ENCODE measurements at places on chromosomes 13 and 19.

DNA sequence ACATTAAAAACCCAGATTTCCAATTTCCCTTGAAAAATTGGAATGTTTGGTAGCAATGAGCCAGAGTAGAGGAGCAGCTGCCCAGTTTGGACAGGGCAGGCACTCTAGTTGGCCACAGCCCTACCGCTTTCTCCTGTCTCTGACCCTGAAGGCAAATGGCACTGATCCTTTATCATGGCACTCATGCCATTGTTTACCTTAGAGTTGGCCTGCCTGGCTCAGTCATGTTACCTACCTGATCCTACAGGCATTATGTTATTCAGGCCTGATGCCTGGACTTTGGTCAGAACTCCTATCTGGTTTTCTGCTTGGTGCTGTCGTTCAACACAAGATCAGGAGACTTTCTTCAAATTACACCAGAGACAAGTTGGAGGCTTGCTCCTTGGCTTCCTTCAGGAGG, 24.9 kb upstream of the TDRD3 start:
- no peak for DNase-seq

- DNase-seq: no peak
Observed at GRCh38 chr13:110262508-110263291, 44.3 kb downstream of the COL4A1 start.

GRCh38 chr13:51111997-51112396, 923 bp upstream of the C13orf42 start:
- DNase-seq: no peak

DNA sequence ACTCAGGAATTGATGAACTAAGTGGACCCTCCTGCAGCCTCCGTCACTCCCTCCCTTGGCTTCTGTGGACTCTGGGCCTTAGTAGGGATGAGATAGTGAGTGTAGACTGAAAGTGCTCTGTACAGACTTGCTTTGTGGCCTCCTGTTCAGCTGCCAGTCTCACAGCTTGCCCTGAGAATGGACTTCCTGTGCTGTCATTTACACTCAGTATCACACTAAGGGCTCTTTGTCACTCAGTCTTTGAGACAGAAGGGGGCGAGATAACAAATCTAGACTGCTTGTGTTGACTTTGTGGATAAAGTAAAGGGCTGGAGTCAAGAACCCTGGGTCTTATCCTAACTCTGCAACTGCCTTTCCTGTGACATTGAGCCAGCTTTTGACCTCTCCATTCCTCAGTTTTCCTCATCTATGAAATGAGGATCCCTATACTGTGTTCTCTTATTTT, 21.0 kb upstream of the SPRY2 start:
- peak; percentile 32 for DNase-seq

DNA sequence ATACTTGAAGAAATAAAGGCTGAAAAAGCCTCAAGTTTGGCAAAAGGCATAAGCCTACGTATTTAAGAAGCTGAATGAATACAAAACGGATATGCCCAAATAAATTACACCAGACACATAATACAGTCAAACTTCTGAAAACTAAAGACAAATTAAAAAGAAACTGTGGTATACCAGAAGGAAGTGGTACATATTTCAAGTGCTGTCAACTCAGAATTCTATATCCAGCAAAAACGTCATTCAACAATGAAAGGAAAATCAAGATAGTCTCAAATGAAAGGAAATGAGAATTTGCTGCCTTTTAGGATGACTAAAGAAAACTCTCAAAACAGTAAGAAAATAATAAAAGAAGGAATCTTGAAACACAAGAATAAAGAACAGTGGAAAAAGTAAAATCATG, 69.5 kb downstream of the POLR1D start:
- DNase-seq: no peak

DNA sequence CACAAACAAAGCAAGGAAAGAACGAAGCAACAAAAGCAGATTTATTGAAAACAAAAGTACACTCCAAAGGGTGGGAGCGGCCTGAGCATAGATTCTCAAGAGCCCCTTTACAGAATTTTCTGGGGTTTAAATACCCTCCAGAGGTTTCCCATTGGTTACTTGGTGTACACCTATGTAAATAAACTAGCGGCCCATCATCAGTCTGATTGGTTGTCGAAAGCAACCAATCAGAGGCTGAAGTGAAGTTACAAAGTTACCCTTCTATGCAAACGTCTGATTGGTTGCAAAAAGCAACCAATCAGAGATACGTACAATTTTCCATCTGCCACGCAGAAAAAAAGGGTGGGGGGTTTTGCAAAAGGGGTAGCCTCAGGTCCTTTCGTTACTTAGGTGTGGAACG, 96.3 kb upstream of the UBAC2 start:
- no peak for DNase-seq

GRCh38 chr13:60463787-60464186, 66.8 kb downstream of the TDRD3 start:
- DNase-seq: no peak

GRCh38 chr13:22562116-22562515, 618.7 kb upstream of the SGCG start:
- DNase-seq: no peak

GRCh38 chr13:52903320-52903719, 54.9 kb upstream of the PCDH8 start:
- DNase-seq: no peak

GRCh38 chr13:113305208-113305607, 8.2 kb downstream of the LAMP1 start:
- DNase-seq: no peak

- DNase-seq: no peak
Observed at GRCh38 chr19:7460562-7460966, 28.3 kb downstream of the PEX11G start.

DNA sequence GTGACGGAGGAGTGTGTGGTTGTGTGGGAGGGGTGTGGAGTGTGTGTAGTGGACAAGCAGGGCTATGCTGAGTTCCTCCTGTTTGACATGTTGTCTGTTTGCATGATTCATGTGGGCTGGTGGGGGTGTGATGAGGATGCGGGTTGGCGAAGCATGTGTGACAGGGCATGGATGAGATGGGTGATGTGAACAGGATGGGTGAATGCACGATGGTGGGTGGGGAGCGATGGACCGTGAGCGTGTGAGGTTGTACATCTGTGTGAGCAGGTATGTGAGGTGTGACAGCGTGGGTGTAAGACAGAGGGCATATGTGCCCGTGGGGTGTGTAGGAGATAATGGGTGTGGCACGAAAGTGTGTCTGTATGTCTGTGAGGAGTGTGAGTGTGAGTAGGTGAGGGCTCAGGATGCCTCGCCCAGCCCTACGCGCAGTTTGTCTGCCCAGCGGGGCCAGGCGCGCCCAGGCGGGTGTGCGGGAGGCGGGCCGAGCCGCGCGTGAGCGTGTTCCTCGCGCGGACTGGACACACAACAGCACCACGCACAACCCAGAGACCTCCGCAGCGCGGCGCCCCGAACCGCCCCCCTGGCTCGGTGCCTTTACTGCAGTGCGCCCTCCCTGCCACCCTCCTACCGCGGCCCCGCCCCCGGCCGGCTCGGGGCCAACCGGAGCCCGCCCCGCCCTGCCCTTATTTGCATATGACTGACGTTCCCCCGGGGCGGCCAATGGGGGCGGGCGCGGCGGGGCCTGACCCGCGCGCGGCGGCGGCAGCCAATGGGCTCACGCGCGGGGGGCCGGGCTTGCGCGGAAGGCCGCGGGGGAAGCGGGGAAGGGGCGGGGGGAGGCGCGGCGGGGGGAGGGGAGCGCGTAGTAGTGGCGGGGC, 14.4 kb downstream of the CIC start:
- peak; percentile 96 for DNase-seq

DNA sequence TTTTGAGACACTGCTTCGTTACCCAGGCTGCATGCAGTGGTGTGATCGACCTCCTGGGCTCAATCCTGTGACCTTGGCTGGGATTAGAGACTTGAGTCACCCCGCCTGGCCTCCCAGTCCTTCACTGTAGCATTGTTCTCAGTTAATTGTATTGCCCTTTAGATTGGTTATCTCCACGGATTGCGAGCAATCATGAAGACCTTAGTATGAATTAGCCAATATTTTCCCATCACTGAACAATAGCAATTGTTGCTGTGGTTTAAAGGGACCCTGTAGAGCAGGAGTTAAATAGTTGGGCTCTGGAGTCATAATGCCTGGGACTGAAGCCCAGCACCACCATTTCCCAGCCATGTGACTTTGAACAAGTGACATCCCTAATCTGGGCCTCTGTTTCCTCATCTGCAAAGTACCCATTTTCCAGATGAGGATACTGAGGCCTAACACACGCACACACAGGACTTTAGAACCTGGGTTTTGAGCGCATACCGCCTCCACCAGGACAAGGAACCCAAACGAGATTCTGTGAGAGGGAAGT, 8.4 kb downstream of the PPP1R14A start:
- DNase-seq: no peak

- no peak for DNase-seq
Observed at GRCh38 chr13:106034201-106034600, 501.3 kb downstream of the EFNB2 start.

GRCh38 chr19:8697671-8698432, 743 bp downstream of the ACTL9 start:
- DNase-seq: no peak

GRCh38 chr19:14475251-14476073, at the start of gene PTGER1:
Gene PTGER1, minus strand, starts transcription at chr19:14475354. Its CDS starts 1,034 bp downstream, at chr19:14474320.
- no peak for DNase-seq

- no peak for DNase-seq
Observed at GRCh38 chr13:109157275-109157674, 527.9 kb downstream of the MYO16 start.

DNA sequence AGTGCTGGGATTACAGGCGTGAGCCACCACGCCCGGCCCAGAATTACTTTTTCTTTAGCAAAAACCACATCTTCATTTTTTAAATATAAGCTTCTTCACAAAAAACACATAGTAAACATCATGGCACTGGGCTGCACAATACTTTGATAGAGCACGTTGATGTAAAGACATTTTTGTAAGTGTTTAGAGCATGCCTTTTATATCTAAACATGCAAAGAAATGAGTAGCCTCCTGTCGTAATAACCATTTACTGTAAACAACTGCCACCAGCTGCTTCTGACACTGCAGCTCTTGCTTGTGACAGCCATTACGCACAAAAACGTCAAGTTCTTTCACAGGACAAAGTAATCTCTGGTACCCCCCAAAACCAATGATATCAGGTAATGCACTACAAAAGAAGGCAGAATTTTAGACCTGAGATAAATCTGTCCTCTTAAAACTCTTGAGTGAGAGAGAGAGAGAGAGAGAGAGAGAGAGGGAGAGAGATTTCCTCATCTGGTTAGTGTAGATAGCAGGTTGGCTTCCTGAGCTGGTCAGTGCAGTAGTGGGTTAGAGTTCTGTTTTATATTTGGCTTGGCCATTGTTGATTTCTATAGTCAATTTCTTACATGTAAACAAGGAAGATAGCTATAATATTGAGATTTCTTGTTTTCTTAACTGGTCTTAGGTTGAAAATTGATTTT, 6.7 kb upstream of the ZNF548 start:
- no peak for DNase-seq

DNA sequence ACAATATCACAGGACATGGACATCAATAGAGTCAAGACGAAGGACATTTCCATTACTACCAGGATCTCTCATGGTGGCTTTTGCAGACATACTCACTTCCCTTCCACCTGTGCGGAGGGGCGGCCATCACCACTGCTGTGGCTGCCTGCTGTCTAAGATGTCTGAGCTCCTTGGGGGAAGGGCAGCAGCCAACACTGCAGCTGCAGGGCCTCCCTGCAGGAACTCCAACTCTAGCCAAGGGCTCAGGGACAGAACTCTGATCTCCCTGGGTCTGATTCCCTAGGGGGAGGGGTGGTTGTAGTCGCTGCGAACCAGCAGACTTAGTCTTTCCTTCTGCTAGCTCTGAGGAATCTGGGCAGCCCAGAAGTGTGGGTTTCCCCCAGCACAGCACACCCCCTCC, 78.9 kb upstream of the ANKRD10 start:
- no peak for DNase-seq

- DNase-seq: no peak
Observed at GRCh38 chr19:43767818-43768217, 13.0 kb downstream of the KCNN4 start.

GRCh38 chr19:11247391-11247790, 8.0 kb downstream of the ANGPTL8 start:
- DNase-seq: no peak

- no peak for DNase-seq
Observed at GRCh38 chr19:55242517-55242916, 14.0 kb upstream of the TMEM86B start.

DNA sequence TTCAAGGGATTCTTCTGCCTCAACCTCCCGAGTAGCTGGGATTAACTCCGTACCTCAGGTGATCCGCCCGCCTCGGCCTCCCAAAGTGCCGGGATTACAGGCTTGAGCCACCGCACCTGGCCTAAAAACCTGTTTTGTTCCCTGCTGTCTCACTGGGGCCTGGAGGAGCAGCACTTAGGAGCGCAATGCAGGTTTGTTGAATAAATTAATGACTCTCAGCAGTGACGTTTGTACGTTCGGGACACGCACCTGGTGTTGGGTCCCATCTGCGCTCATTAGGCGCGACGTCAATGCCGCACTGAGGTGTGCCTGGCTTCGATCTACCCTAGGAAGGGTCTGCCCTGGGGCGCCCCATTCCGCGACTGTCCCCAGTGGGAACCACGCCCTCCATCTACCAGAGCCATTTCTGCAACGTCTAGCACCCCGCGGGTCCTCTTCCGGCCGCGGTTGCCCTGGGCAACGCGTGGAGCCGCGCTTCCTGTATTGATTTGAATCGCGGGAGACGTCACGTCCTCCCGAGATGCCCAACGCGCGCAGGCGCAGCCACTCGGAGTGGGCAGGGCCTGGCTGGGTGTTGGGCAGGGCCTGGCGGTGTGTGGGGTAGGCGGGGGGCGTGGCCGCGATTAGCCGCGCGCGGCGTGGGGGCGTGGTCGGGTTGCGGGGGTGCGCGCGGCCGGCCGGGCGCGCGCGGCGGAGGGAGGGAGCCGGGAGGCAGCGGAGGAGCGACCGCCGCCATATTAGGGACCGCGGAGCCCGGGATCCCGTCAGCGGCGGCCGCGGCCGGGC, at the start of gene FZR1:
TSS of gene FZR1 (plus strand) at position 714 of the 786 bp plus-strand sequence. CDS start 16,679 bp downstream, outside the sequence.
- peak; percentile 96 for DNase-seq

DNA sequence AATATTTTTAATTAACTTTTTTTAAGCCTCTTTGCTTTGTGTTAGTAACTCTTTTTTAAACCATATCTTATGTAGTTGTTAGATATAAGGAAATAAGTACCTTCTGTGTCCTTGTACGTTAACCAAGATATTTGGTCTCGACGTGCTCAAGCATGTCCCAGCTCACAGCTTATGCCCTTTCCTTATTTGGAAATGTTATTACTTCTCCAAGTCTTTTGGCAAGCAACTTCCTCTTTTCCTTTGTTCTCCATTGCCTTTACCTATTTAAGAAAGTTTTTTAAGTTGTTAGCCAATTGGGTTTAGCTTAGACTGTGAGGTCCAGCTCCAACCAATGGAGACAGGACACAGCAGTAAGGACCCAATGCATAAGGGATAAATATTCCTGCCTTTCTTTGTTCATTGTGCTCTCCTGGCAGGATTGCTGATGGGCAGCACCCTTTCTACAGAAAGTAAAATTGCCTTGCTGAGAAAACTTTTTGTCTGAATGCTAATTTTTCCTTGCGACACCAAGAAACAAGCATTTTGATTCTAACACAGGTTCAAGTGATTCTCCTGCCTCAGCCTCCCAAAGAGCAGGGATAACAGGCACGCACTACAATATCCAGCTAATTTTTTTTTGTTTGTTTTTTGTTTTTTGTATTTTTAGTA, 5.2 kb downstream of the DKKL1 start:
- DNase-seq: no peak

- no peak for DNase-seq
Observed at GRCh38 chr19:12794971-12795381, 3.7 kb downstream of the JUNB start.

Data from nucleus accumbens (tissue), 56 donors.